ENCODE measurements at places on chromosomes 6 and 20.

DNA sequence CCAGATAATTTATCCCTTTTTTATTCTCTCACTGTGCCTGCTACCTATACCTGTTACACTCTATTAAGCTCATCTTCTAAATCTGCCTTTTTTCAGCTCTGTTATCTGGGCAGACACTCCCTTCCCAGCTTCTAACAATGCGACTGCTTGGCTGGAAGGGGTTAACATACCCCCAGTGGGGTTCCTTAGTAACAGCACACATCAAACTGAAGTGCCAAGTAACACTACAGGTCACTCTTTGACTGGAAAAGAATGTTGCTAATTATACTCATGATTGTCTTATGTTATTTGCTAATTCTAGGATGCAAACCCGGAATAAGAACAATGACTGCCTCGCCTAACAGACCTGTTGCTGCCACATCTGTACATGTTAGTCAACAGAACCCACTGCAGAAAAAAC lies 203.5 kb downstream of the EPM2A start:
- no peak for ATAC-seq

DNA sequence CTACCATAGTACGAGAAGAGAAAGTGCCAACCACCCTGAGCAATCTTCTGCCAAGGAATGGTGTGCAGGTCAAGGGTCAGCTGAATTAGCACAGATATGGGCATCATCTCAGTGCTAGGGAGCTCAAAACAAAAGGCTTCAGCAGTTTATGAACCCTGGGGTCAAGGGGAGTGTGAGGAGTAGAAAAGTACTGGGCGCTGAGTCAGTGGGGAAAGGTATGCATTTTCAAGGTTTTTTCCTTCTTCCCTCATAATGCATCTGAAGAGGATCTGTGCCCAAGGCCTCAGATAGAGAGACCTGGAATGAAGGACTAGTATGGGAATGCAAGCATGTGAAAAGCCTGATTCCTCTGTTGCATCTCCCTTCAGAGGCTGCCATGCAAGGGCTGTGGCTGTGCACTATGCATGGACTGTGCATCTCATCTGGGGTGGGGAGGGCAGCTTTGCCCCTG lies 81.7 kb downstream of the PERP start:
- no peak for ATAC-seq

DNA sequence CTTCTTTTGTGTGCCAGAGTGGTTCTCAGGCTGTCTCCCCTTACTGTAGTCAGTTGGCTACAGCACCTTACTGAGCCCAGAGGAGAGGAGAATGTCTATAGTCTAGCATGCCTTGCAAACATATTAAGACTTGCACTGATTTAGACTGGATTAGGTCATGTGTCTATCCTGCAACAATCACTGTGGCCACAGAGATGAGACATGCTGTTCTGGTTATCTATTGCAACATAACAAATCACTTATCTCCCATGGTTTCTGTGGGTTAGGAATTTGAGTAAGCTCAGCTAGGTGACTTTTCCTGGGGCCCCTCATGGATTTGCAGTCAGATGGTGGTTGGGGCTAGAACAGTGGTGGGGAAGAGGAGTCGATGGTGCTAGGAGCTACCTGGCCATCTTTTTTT lies 261.3 kb downstream of the SOD2 start:
- ATAC-seq, result no peak

DNA sequence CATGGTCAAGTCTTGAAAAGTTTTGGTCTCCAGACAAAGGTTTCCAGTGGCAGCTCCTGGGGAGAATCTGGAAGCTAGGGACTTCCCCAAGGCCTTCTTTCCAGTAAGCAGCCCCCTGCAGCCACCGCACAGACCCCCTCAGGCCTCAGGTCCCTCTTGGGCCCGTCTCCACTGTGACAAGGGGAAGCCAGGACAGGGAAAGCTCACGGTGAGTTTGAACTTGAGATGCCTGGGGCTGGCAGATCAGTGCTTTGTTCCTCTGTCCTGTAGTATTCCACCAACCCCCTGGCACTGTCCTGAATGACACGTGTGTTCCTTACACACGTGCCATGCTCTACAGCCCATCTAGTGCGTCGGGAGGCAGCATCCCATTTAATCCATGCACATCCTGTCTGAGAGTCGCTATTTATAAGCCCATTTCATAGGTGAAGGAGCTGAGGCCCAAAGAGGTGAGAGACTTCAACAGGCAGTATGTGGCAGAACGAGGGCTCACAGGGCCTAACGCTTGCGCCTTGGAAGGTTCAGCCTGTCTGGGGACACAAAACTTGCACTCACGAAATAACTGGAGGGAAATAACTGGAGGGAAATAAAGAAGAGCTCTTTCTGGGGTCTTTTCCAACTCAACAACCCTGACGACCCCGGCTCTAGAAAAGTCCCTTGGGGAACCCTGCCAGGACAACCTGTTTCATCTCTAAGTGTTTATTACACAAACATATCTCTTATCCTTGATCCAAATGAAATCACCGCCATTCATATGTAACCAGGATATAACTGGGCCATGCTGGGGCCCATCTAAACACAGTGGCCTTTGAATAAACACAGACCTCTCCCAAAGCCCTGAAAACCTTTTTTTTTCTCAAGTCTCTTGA lies 123.0 kb downstream of the BANF2 start:
- no peak for ATAC-seq
